ENCODE measurements at places on chromosomes 7 and 10. TPM values are rescaled to one million over a fixed set of nuclear protein-coding genes. Genes with fewer than 3 reads are reported as not detected.

Gene SLC16A9
- total RNA-seq, result 0.08 TPM

Gene VGF
- total RNA-seq, result 28.3 TPM

Gene ELOVL3
- 0.38 TPM for total RNA-seq

Gene ABCB1
- 0.02 TPM for total RNA-seq

Gene EPDR1
- total RNA-seq, result 78.2 TPM

Gene POLR2J2
- total RNA-seq, result 0.58 TPM

Measured in A549 treated with Hydrocortisone at 1 μM for 4 hours (cell line).